ENCODE measurements at places on chromosomes 2 and 18.

DNA sequence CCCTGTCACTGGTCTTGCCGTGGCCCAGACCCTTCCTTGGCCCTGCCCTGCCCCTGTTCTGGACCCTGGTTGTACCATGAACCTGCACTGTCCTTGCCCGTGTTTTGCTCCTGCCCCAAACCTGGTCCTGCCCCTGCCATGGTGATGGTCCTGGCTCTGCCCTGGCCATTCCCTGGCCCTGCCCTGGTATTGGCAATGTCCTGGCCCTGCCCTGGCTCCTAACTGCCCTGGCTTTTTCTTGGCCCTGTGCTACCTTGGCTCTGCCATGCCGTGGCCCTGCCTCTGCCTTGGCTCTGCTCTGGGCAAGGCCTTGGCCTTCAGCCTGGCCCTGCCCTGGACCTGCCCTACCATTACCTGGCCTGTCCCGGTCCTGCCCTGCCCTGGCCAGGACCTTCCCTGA, 5.5 kb upstream of the ANKRD62 start:
- no peak for DNase-seq

DNA sequence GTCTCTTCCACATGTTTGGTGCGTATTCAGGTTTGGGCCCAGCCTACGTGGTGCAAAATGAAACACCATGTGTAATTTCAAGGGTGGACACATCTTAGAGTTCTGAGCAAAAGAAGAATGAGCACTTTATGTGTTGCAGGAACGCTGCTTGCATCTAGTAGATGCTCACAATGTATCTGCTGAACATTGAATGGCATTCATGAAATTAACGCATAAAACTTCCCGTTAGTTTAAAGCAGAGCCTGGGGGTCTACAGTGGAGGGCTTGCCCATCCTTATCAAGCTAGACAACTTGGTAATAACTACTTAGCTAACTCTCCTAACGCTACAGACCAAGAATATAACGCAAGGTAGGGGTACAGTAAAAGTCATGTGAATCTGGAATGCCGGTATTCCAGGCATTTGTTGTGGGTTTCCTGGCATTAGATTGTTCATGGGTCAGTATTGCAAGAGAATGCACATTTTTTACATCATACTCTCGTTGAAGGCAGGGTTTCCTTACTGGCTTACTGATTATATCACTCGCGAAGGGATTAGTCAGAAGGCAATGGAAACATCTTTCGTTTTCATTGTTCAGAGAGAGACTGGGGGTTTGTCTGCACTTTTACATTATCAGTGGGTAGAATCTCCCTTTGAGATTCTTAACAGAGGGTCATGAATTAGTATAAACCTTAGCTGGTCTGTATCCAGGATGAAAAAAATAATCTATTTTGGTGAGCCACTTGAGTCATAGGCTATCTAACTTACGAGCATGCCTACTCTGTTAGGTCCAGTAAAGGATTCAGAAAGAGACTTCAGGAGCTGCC, 229.5 kb upstream of the EPAS1 start:
- no peak for DNase-seq

DNA sequence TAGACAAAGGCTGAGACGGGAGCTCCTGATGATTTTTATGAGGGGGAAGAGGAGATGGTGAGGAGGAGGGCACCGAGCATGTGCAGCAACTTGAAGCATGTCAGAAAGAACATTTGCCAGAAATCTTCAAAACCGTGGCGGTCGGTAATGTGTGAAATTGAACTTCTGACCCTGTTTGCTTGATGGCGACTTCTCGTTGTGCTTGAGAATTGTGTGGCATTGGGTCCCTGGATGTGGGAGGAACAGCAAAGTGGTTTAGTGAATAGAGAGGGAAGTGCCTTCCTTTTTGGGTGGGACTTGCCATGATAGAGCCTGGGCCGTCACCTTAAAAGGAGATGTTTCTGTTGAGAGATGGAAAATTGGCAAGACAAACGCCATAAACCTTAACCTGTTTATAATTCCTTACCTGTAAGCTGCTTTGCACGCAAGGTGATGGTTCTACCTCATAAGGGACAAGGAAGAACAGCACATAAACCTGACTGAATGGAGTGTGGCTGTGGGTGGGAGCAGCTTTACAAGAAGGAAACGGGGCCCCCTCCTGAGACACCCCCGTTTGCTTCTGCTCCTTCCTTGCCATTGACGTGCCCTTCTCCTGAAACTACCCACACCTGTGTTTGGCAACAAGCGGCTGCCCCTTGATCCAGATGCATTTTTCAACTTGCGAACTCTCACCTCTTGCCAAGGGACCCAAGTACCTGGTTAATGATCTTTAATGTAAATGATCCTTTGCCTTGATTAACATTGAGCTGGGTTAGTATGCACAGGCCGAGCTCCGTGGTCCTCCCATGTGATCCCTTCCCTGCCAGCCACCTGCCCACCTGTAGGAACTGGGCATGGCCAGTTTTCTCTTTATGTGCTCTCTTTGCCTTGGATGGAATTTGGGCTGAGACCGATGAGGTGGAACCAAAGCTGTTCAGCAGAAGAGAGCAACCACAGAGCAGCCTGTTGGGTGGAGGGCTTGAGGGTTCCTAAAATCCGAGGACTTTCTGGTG, 153.2 kb downstream of the NEDD4L start:
- DNase-seq = no peak

DNA sequence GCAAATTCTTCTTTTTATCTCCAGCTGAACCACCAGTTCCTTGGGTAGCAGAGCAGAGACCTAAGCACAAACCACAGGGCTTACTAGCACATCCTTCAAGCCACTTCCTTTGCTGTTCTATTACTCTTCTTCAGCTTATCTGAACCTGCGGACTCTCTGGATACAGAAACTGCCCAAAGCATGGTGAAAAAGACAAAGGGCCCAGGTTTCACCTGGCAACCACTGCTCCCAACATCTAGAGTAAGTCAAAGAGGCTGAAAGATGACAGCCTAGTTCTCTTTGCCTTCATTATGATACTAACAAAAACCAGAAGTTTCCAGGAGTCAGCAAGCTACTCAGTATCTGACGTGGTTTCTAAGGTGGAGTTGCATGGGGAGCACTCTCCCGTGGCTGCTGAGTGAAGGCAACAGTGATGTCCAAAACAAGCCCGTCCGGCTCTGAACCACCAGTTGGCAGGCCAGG, 43.4 kb downstream of the KANSL3 start:
- no peak for DNase-seq

GRCh38 chr2:42723465-42723864, 40.5 kb downstream of the OXER1 start:
- no peak for DNase-seq

Measured in GM06990 (cell line).